ENCODE measurements at places on chromosomes 7 and 10.

DNA sequence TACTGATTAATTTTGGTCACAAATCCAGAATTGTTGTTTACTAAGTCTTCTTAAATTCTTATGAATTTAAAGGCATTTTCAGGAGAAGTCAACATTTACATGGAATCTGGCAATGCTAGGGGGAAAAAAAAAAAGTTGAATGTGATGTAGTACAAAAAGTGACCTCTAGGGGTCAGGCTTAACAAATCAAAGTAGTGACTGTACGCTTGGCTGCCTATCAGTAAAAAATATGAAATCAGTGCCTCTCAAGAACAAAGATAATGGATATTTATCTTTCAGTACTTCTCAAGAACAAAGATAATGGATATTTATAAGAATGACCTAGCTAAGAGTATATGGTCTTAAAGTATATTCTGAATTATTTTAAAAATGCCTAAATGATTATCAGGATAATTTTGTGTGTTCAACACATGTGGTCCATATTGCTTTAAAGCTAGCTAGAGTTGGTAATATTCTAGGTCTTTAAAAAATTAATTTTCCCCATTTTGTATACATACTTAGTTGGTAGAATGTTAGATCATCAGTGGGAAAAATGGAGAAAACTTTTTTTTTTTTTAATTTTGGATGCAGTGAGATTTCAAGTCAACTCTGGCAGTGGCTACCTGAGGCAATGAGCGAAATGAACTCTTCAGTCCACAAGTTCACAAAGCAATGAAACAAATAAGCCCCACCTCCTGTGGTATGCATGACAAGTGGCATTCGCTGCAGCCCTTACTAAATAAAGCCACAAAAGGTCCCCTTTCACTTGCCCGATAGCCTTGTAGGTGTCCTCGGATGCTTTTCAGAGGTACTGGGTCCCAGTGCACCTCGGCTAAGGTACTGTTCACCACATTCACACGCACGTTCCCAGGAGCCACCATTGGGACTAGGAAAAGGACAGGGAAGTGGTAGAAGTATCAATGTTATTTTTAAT lies 51.2 kb upstream of the LAMB4 start:
- peak; percentile 34 for DNase-seq

DNA sequence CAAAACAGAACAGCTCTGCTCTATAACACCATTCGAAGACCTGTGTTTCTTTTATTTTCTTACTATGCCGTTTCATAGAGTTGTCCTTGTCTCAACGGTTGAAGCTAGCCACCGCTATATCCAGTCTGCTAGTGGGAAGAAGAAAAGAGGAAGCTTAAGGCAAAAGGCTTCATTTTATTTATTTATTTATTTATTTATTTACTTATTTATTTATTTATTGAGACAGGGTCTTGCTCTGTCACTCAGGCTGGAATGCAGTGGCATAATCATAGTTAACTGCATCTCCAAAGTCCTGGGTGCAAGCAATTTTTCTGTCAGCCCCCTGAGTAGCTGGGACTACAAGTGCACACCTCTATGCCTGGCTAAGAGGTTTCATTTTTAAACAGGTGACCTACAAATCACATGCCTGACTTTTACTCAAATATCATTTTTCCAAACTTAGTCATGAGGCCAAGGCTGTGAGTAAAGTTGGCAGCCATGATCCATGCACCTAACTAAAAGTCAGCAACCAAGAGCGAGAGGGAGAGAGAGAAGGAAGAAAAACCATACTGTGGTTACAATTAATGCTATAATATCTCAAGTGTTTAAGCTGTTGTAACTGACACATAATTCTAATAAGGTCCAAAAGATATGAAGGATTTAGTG lies 1305.3 kb upstream of the LRRTM3 start:
- no peak for DNase-seq

- no peak for DNase-seq
These were observed 70.6 kb upstream of the RHEB start for GRCh38 chr7:151590071-151590849.

DNA sequence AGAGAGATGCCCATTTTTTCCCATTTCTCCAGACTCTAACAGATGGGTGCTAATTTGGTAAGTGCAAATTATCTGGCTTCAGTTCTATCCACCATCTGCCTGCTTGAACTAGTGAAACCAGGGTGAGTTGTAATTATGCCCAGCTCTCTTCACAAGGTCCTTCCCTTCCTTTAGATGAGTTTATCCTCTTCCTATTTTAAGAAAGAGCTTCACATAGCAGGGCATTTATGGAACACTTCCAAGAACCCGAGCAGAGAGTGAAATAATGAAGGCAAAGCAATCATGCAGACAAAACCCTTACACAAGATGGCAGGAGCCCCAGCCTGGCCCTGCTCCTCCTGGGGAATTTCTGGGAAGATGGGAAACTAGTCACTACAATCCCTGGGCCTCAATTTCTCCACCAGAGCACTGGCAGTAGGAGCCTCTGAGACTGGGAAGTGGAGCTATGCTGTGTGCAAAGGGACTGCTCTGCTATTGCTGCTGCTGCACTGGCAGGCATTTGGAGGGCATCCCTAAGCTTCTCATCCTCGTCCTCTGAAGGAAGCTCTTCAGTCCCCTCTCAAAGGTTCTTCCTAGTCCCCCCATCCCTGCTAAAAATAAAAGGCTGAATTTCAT lies 33.7 kb upstream of the PLXNA4 start:
- no peak for DNase-seq

- no peak for DNase-seq
These were observed 575 bp downstream of the DLG5 start for GRCh38 chr10:77925795-77926565.

GRCh38 chr7:44633254-44634186 lies 27.1 kb downstream of the OGDH start:
- DNase-seq = peak; percentile 72

GRCh38 chr10:5885619-5886018 lies 4.1 kb downstream of the ANKRD16 start:
- no peak for DNase-seq

DNA sequence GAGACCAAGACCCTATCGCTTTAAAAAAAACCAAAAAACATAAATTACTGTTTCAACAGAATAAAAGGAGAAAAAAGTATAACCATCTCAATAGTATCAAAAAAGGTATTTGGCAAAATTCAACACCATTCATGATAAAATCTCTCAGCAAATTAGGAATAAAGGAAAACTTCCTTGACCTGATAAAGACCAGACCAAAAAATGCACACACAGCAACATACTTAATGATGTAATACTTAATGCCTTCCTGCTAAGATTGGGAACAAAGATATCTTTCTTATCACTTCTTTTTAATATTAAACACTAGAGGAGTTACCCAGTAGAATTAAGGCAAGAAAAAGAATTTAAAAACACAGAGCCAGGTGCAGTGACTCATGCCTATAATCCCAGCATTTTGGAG lies 79.3 kb downstream of the CNOT4 start:
- no peak for DNase-seq

DNA sequence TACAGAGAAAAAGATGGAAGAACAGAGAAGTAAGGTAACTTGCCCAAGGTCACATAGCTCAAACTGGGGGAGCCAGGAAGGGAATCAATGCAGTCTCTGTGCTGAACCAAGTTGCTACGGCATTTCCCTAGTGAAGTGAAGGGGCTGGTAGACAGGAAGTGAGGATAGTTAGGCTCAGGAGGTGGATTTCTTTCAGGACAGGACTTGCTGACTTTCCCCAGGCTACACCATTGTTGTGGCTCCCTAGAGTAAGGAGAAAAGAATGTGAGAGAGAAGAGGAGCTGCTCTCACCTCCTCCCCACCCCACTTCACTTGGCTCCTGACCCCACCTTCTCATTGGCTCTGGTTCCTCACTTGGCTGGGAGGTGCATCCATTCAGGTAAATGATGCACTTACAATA lies 316.9 kb downstream of the INHBA start:
- DNase-seq = no peak

GRCh38 chr7:141455723-141456122 lies 95.5 kb upstream of the AGK start:
- DNase-seq = no peak

- peak; percentile 25 for DNase-seq
These were observed 58.5 kb upstream of the ECHDC3 start for GRCh38 chr10:11683529-11684320.

- DNase-seq = no peak
These were observed 535.6 kb upstream of the GHITM start for GRCh38 chr10:83603708-83604107.

DNA sequence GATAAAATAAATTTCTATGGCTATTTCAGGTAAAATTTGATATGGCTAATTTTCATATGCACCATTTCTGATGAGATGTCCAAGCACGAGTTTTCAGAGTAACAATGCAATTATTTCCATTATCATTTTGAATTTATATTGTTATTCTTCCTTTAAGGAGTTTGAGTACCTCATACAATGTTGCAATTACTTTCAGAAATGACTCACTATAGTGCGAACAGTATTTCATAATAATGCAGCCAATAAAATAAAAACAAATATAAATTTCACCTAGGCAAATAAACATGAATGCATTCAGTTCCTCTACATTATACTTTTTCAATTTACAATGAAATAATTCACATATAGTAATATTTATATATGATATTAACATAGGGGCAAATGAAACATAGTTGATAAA lies 78.8 kb upstream of the LRRN3 start:
- DNase-seq = no peak

GRCh38 chr7:98862716-98863420 lies 6.9 kb downstream of the TMEM130 start:
- no peak for DNase-seq

- DNase-seq = no peak
These were observed 823.0 kb downstream of the REEP3 start for GRCh38 chr10:64344211-64344610.

DNA sequence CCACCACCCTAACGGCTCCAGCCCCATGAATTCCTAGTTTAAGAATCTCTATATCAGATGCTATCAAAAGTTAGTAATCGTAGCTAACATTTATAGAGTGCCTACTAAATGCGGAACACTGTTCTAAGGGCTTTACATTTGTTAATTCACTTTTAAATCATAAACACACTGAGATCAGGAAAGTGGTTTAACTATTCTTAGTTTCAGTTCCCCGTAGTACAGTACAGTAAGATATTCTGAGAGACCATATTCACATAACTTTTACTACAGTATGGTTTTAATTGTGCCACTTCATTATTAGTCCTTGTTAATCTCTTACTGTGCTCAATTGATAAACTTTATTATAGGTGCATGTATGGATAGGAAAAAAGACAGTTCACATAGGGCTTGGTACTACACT lies 22.5 kb downstream of the SYPL1 start:
- DNase-seq = no peak

DNA sequence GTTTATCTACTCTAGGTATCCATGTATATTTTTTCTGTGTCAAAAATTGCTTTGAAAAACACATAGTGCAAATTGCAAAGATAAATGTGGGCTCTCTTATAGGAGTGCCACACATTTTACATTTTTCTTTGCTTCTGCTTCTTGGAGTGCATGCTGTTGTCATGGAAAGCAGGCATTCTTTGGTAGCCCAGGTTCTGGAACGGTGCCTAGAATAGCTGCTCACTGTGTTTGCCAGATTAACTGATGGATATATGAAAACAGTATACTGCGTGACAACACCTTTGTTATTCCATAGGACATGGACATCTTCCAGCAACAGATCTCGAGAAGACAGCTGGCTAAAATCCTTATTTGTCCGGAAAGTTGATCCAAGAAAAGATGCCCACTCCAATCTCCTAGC lies 13.4 kb downstream of the NIPSNAP2 start:
- no peak for DNase-seq

All from CD4-positive, alpha-beta T cell treated with Interleukin-4 for 1 hour (primary cell).